ENCODE measurements at places on chromosomes 4 and X. TPM values are rescaled to one million over a fixed set of nuclear protein-coding genes. Genes with fewer than 3 reads are reported as not detected.

Gene NCAPG
- 25.3 TPM for total RNA-seq

Gene SHOX
- not detected for total RNA-seq

GRCh38 chrX:154855256-154855655, 20.8 kb upstream of the SMIM9 start:
- no peak for DNase-seq

DNA sequence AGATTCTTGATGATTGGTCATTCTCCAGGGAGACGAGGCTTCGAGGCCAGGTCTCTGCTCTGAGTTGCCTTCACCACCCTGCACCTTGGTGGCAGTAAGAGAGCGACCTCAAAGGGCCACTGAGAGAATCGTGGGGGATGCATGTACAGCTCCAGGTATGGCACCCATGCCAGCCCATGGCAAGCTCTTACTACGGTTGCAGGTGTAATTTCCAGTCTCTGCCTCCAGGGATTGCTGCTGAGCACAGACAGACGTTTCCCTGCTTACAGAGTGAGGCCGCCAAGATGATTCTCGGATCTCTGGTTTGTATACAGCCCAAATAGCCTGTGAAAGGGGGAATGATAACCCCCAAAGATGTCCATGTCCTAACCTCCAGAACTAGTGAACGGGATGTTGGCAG, 16.3 kb upstream of the DRD5 start:
- no peak for DNase-seq

DNA sequence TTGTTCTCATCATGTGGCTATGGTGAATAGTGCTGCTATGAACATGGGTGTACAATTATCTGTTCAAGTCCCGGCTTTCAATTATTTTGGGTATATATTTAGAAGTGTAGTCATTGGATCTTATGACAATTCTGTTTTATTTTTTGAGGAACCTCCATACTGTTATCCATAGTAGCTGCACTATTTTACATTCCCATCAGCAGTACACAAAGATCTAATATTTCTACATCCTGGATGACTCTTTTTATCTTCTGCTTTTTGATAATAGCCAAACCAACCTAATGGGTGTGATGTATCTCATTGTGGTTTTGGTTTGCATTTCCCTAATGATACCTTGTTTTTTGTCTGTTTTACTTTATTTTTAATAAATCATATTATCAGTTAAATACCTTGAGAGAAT, 12.9 kb upstream of the IL13RA1 start:
- no peak for DNase-seq

DNA sequence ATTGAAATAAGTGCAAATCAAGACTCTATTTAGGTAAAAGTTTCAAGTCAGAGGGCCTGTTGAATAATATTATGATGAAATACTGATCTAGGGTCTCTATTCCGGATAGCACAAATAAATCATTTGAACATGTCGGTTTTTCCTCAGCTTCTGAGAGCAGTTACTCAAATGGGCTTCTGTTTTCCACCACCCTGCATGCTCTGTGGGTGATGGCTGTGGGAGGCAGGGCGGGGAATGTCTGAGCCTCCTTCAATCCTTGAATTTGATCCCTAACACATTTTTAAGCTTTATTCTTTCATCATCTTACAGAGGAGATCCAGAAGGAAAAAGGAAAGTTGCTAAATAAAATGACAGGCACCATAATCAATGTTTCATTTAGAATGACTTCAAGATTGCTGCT, 8.5 kb downstream of the UNC5C start:
- no peak for DNase-seq

DNA sequence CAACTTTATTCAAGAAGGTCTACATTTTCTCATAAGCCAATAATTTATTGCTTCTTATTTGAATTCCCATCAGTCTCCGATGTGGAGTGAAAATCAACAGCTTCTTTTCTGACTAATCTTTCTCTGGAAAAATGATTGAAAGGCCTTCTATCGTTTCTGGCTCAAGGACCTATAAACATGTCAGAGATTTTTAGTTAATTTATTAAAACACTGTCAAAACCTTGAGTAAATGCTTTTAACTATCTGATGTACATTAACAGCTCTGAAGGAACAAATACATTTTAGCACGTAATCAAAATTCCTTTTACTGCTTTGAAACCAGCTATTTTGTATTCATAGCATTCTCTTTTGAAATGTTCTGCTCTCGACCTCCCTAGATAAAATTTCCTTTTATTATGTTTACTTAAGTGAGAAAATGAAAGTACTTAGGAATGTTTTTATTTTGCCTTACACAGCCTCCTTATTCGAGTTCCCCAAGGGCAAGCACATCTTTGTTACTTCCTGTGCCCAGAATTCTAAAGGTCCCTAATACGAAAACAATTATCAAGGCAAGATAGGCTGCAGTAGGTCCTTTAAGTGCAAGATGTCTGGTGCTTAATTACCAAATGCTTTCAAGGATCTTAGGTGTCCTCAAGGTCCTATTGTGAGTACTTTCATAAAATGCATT, 3.1 kb upstream of the ZFX start:
- peak; percentile 64 for DNase-seq

GRCh38 chr4:87390551-87390890, 467 bp downstream of the HSD17B11 start:
- DNase-seq = no peak

DNA sequence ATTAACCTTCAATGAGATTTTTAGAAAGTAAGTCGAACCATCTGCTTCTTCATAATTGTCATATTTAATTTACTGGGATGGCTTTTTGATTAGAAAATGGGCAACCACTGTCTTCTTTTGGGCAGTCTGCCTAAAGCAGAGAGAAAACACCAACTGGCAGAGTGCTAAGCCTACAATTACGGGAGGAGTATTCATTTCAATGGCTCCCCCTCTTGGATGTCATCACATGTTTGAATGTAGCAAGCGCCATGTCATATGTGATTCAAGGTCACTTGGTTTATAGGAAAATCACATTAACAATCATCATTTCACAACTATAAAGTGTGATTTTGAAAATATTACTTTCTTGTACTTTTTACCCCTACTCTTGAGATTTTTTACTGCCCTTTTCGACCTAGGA, 261.9 kb downstream of the FRMPD4 start:
- no peak for DNase-seq

DNA sequence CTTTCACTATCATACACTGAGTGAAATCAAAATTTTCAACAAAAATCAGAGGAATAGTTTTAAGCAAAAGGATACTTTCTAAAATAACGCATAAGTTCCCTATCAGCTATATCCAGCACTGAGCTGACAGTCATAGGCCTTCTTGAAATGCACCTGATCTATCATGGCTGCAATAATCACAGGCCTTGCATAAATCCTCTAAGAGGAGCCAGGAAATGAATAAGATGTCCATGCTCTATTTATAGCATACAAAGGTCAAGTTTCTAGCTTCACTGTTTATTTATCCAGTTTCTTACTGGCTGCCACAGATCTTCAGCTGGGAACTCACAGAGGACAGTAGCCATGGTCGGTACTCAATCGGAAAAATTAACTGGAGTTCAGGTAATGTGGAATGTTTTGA, 235.9 kb upstream of the DMD start:
- DNase-seq = no peak

DNA sequence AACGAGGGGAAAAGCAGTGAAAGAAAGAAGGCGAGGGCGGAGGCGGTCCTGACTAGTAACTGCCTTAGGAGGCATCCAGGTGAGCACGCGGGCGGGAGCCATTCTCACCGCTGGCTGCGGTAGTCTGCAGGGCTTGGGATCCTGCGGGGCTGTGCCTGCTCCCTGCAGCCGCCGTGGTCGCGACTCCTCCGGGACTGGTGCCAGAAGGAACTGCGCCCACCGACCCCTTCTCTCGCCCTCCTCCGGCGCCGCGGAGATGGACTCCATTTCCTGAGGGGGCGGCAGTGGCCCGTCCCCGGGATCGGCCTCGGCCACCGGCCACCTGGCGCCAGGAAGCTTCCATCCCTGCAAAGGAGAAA, 543 bp downstream of the NFXL1 start:
- DNase-seq = no peak

DNA sequence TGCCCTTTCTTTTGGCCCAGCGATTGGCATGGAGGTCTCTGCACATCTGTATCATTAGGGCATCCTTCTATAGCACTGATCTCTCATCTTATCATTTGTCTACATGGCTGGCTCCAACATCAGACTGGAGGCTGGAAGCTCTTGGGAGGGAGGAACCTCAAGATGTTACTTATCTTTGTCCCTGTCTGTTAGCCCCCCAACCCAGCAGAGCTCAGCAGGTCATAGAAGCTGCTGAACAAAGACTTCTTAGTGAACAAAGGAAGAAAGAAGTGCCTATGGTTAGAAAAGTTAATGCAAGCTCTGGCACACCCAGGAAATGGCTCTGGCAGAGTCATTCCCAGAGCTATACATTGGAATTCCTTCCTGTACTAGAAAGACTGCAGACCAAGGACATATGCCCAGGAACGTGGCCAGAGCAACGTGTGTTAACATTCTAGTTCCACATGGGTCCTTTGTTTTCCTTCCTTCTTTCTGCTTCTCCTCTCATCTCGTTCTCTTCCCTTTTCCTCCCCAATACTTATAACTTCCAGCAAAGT, 74.0 kb downstream of the SEL1L3 start:
- no peak for DNase-seq
